ENCODE measurements at places on chromosomes 12 and 14. TPM values are rescaled to one million over a fixed set of nuclear protein-coding genes. Genes with fewer than 3 reads are reported as not detected.

- no peaks in the 10 kb centered on the region for H3K27me3 ChIP-seq
- H3K36me3 ChIP-seq: no peaks in the 10 kb centered on the region
- no peaks in the 10 kb centered on the region for H3K4me1 ChIP-seq
These were observed 102.0 kb downstream of the PRMT8 start for GRCh38 chr12:3592856-3593625.

DNA sequence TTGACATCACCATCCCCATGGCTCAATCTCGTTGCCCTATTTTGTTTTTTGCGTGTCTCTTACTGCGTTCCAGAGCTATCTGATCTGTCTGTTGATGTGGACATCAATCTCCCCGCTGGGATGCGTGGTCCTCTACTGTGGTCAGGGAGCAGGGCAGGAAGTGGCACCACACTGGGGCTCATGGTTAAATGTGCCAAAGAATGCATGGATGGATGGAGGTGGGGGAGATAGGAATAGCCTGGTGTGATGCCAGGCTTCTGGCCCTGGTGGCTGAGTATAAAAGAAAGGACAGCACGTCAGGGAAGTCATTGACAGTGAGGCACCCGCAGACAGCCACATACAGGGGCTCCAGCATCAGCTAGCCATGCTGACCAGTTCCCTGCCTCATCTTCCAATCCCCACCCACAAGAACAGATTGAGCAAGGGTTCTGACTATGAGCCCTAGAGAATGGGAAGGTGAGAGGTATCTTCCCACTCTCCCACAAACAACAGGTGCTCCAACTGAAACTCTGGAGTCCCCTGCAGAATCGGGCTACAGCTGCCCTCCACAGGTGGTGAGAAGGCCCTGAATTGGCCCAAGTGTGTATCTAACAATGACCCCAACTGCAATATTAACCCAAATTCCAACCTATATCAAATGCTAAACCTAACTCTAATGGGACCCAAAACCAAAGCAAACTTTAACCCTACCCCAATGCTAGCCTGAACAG is 2.7 kb upstream of the BEGAIN start:
- no peaks in the 10 kb centered on the region for H3K36me3 ChIP-seq
- no peak overlapping the region for H3K27ac ChIP-seq
- H3K27me3 ChIP-seq: peaks cover 14% of the 10 kb centered on the region

- H3K4me1 ChIP-seq: no peaks in the 10 kb centered on the region
- H3K36me3 ChIP-seq: no peaks in the 10 kb centered on the region
- H3K27me3 ChIP-seq: no peaks in the 10 kb centered on the region
- H3K4me3 ChIP-seq: no peak overlapping the region
These were observed 466.6 kb downstream of the EGLN3 start for GRCh38 chr14:33484264-33484663.

DNA sequence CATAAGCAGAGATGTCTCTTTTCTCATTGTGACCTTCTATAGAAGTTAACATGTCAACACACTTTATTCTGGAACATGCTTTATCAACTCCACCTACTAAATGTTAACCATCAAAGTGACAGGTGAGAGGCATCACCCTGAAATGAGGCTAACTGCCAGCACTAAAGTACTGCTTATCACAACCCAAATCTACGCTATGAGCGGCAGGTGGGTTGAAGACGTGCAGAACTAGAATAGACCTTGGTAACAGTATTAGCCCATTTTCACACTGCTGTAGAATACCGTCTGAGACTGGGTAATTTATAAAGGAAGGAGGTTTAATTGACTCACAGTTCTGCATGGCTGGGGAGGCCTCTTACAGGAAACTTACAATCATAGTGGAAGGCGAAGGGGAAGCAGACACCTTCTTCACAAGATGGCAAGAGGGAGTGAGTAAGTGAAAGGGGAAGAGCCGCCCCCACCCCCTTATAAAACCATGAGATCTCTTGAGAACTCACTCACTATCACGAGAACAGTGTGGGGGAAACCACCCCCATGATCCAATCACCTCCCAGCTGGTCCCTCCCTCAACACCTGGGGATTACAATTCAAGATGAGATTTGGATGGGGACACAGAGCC is 359.0 kb downstream of the SEC23A start:
- H3K4me1 ChIP-seq: no peaks in the 10 kb centered on the region
- H3K27ac ChIP-seq: no peak overlapping the region
- H3K4me3 ChIP-seq: no peak overlapping the region
- no peak for DNase-seq
- H3K27me3 ChIP-seq: no peaks in the 10 kb centered on the region

GRCh38 chr12:5264006-5264405 is 167.9 kb upstream of the NTF3 start:
- DNase-seq: no peak
- no peaks in the 10 kb centered on the region for H3K27me3 ChIP-seq
- no peaks in the 10 kb centered on the region for H3K36me3 ChIP-seq
- H3K4me3 ChIP-seq: no peak overlapping the region
- no peaks in the 10 kb centered on the region for H3K4me1 ChIP-seq

DNA sequence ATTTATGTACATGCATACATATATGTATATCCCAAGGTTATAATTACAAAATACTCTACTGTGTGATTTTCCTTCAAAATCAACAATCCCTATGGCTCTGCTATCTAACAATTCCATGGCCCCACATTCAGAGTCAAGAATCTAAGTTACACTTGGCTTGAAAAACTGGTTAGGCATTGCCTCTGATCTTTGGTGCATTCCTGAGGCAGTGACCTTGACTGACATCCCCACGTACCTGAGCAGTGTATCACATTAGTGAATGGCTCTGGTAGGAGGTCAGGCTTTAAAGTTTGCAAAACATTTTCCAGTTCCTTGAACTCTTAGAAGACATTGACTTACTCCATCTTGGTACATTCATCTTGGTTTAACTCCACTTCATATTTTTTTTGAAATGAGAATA is 8.5 kb upstream of the STON2 start:
- H3K27ac ChIP-seq: no peak overlapping the region
- no peak overlapping the region for H3K4me3 ChIP-seq
- no peaks in the 10 kb centered on the region for H3K4me1 ChIP-seq
- no peaks in the 10 kb centered on the region for H3K27me3 ChIP-seq
- DNase-seq: no peak
- H3K36me3 ChIP-seq: no peaks in the 10 kb centered on the region

- no peaks in the 10 kb centered on the region for H3K4me1 ChIP-seq
- H3K27me3 ChIP-seq: no peaks in the 10 kb centered on the region
- no peak for DNase-seq
- no peak overlapping the region for H3K27ac ChIP-seq
- no peaks in the 10 kb centered on the region for H3K36me3 ChIP-seq
These were observed 160.9 kb downstream of the SPTSSA start for GRCh38 chr14:34300882-34301734.

DNA sequence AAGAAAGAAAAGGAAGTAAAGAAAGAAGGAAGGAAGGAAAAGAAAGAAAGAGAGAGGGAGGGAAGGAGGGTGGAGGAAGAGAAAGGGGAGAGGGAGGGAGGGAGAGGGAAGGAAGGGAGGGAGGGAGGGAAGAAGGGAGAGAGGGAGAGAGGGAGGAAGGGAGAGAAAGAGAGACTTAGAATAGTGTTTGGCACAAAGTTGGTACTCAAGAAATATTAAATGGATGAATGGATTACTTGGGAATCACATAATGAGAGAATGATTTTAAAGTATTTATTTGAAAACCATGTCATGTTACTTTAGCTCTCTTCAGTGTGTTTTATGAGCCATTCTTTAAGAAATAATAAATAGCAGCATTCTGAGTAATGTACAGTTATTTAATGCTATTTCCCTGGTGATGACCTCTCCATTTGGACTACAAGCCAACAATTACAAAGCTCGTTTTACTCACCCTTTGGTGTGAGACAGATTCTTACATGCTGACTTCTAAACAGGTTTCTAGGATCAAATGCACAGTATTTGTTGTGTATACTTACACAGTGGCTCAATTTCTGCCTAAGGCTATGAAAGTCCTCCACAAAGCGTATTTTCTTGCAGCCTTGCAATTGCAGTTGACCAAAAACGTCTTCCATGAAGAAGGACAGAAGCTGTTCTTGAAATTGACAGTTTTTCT is 861 bp downstream of the IL26 start:
- H3K27ac ChIP-seq: no peak overlapping the region
- H3K4me3 ChIP-seq: no peak overlapping the region
- no peaks in the 10 kb centered on the region for H3K27me3 ChIP-seq
- DNase-seq: no peak

- no peak overlapping the region for H3K4me3 ChIP-seq
- H3K27me3 ChIP-seq: peaks cover 5% of the 10 kb centered on the region
- no peak for DNase-seq
- no peaks in the 10 kb centered on the region for H3K36me3 ChIP-seq
These were observed 203.4 kb downstream of the TMX1 start for GRCh38 chr14:51443195-51444018.

DNA sequence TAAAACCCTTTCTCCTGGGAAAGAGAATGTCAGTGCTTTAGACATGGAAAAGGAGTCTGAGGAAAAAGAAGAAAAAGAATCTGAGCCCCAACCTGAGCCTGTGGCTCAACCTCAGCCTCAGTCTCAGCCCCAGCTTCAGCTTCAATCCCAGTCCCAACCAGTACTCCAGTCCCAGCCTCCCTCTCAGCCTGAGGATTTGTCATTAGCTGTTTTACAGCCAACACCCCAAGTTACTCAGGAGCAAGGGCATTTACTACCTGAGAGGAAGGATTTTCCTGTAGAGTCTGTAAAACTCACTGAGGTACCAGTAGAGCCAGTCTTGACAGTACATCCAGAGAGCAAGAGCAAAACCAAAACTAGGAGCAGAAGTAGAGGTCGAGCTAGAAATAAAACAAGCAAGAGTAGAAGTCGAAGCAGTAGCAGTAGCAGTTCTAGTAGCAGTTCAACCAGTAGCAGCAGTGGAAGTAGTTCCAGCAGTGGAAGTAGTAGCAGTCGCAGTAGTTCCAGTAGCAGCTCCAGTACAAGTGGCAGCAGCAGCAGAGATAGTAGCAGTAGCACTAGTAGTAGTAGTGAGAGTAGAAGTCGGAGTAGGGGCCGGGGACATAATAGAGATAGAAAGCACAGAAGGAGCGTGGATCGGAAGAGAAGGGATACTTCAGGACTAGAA is 6.1 kb downstream of the PNN start:
- H3K27me3 ChIP-seq: no peaks in the 10 kb centered on the region
- DNase-seq: no peak
- peaks cover 4% of the 10 kb centered on the region for H3K4me1 ChIP-seq
- H3K4me3 ChIP-seq: no peak overlapping the region
- H3K36me3 ChIP-seq: peaks cover 83% of the 10 kb centered on the region

- DNase-seq: no peak
- H3K36me3 ChIP-seq: peaks cover 76% of the 10 kb centered on the region
- no peaks in the 10 kb centered on the region for H3K27me3 ChIP-seq
- H3K4me1 ChIP-seq: no peaks in the 10 kb centered on the region
These were observed 30.8 kb downstream of the CAND1 start for GRCh38 chr12:67299926-67300325.

Gene SART3
- 78.3 TPM for total RNA-seq

Data from natural killer cell (primary cell).